Activated CD4-positive, alpha-beta T cell treated with anti-CD3 and anti-CD28 coated beads, Interleukin-2, amount 50 U/mL, for 4 hours (primary cell): ENCODE measurements at places on chromosomes 3 and 15.
A peak's percentile ranks its signal among the peaks of the same experiment; 100 is the strongest.

DNA sequence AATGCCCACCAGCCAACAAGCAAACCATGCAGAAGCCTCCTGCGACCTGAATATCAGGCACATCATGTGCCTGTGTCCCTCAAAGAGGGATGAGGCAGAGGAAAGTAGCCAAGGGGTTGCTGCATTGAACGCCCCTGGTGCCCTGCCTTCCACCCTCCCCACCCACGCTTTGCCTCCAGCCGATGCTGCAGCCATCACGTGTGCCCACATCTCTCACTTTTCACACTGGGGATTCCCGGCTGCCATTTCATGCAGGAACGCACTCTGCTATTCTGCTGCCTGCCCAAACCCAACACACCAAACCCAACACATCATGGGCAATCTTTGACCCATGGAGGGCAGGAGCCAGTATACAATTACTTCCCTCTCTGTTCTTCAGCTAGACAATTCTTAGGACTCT is 462.2 kb upstream of the PROK2 start:
- no peak for DNase-seq

- DNase-seq: no peak
Measured at GRCh38 chr3:177589911-177590381, 392.7 kb upstream of the TBL1XR1 start.

DNA sequence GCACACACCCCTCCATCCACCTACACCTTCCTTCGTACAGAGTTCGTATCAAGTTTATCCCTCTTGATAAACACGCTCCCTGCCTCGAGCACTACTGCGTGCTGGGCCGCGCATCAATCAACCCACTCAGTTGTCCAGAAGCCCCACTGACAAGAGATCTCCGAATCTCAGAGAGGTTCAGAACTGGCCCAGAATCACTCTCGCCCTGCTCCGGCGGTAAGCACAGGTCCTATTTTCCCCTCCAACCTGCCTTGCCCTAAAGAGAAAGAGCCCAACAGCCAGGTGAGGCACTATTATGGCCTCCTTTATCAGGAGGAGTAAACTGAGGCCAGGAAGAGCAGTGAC is 494 bp upstream of the NISCH start:
- DNase-seq: no peak

DNA sequence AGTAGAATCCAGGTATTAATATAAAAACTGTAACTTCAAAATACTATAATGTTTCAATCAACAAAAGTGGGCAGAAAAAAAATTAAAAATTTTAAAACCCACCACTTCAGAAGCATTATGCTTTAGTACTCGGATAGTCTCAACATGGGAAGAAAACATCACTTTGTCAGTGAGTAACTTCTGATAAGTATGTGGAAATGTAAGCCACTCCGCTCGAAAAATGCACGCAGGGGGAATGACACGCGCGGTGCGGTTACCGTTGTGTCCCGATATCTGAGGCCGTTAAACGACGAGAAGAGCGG is 656 bp downstream of the NGLY1 start:
- no peak for DNase-seq

DNA sequence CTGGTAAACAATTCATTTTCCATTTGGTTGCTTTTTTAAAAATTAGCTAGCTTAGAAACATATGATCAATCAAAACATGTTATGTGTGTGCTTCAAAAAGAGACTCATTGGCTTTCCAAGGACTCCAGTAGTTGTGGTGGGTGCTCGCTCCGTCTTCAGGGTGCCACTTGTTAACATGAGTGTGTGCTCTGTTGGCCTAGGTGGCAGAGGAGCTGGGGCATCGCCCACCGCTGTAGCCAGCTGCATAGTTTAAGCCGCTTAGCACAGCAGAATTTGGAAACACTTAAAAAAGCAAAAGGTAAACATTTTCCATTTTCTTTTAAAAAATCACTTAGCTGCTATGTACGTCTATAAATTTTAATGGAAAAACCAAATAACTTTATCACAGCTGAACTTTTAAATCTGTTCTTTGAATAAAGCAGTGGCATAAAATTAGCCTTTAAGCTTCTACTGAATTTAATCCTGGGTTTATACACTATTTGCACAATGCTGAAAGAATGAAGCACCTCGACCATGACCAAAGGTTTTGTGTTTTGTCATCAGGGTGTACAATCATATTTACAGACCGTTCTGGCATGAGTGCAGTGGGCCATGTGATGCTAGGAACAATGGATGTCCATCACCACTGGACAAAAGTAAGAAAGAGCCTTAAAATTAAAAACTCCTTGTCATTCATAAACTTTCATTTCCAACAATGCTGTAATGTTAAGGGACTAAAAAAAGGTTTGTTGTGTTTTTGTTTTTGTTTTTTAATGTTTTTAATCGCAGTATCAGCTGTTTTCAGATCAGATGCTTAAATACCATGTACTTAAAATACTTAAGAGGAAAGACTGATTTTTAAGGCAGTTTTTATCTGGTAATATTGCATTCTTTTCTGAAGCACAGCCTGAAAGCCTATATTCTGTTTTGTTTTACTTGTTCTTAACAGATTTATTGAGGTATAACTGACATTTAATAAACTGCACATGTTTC is 57.9 kb downstream of the TCAIM start:
- DNase-seq: no peak

- no peak for DNase-seq
Measured at GRCh38 chr15:29233566-29233965, 36.1 kb downstream of the NSMCE3 start.

DNA sequence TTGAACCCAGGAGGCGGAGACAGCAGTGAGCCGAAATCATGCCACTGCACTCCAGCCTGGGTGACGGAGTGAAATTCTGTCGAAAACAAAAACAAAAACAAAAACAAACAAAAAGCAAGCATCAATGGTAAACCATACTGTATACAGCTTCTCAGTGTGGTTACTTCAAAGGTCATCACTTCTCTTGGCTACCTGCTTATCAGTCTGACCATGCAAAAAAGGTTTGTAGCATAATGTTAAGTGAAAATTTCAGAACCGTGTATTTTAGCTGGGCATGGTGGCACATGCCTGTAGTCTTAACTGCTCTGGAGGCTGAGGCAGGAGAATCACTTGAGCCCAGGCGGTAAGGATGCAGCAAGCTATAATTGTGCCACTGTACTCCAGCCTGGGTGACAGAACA is 4.2 kb downstream of the UBXN7 start:
- no peak for DNase-seq

- DNase-seq: no peak
Measured at GRCh38 chr3:12193485-12194165, 34.9 kb upstream of the TIMP4 start.

GRCh38 chr3:194497799-194498575 is 11.2 kb upstream of the ATP13A3 start:
- DNase-seq: no peak

- peak; percentile 49 for DNase-seq
Measured at GRCh38 chr15:90219421-90220141, 14.2 kb downstream of the CIB1 start.

DNA sequence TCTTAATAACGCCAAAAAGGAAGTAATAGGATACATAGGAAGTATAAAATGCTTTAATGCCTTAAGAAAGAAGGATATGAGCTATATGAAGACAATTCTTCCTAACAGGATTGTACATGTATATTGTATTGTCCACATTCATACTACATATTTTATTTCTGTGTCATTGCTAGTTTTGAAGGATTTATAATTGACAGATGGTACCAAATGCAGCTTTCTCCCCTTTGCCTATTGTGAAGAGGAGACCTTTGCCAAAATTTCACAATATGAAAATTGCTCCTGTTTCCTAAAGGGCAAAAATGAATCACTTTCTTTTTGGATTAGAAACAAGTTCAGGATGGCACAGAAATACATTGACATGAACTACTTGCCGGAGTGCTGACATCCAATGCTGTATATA is 34.8 kb upstream of the EOMES start:
- DNase-seq: no peak

DNA sequence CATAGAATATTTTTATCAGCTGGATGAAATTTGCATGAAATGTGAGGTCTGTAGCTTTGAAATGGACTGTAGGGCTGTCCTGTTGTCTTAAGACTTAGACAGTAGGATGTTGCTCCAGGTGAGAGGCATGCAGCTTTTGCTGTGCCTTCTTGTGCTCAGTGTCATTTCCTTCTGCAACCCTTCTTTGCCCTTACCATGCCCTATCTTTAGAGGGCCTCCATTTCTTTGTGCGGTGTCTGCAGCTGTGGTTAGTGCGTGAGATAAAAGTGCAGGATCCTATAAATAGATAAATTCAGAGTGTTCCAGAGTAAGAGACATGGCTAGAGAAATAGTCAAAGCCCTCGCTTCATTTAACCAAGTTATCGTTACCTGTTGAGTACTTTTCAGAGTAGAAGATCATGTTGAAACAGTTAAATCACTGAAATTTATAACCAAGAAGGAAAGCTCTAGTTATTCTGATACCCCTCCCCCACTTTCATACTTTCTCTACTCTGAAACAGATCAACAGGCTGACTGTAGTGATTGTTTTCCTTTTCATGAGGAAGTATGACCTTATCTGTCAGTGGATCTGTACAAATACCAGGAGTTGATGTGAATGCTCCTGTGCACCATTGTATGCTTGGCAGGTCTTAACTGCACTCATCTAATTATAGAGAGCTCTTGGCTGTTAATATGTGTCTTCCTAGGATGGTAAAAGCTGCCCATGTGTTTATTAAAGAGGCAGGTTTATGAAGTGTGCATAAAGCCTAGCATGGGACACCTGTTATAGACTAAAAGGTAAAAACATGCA is 18.2 kb downstream of the EIF3J start:
- no peak for DNase-seq

DNA sequence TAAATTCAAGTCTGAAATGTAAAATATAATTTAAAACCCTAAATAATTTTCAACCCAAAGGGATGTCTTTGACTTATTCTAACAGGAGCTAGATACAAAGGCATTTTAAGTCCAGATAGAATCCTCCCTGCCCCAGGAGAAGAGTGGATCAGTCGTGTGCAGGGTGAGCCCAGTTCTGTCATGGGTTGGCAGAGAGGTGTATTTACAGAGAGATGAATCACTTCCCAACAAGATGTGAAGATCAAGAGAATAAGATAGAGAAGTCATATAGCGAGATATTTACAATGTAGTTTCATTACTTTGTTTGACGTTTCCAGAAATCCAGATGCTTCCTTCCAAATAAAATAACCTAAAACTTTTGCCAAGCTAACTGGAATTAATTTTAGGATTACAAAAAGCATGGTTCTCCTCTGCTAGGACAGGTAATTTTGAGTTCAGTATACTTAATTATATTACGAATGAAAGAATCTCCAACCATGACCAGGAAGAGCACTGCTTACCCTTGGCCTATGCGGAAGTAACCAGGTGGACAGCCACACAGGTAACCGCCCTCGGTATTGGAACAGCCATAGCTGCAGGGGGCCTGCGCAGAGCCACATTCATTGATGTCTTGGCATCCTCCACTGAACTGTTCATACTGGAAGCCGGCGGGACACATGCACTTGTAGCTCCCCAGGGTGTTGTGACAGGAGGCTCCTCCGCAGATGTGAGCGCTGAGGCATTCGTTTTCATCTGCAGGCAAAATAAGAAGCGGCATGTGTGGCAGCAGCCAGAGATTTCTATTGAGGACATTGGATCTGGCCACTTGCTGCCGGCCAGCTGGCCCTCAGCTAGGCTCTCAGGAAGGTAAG is 84.0 kb downstream of the DUT start:
- DNase-seq: no peak

DNA sequence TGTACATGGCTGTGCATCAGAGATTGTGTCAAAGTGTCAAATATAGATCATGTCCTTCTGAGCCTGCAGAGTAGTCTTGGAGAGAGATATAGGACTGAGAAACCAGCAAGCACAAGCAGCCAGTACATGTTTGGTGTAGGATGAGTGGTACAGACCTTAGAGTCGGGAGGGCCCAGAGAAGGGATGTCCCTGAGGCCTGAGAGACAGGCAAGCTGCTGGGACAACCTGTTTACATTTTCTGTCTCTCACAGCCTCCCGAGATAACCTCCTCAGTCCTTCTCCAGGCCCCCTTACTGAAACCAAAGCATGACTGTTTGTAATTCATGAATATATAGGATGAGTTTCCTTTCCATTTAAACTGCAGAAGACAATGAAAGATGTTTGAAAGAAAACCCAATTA is 182.4 kb upstream of the STT3B start:
- no peak for DNase-seq

GRCh38 chr3:156317462-156318074 is 197.2 kb downstream of the KCNAB1 start:
- no peak for DNase-seq

GRCh38 chr3:41575724-41576123 is 376.4 kb downstream of the CTNNB1 start:
- no peak for DNase-seq

- no peak for DNase-seq
Measured at GRCh38 chr3:4581498-4581897, 88.3 kb downstream of the ITPR1 start.

DNA sequence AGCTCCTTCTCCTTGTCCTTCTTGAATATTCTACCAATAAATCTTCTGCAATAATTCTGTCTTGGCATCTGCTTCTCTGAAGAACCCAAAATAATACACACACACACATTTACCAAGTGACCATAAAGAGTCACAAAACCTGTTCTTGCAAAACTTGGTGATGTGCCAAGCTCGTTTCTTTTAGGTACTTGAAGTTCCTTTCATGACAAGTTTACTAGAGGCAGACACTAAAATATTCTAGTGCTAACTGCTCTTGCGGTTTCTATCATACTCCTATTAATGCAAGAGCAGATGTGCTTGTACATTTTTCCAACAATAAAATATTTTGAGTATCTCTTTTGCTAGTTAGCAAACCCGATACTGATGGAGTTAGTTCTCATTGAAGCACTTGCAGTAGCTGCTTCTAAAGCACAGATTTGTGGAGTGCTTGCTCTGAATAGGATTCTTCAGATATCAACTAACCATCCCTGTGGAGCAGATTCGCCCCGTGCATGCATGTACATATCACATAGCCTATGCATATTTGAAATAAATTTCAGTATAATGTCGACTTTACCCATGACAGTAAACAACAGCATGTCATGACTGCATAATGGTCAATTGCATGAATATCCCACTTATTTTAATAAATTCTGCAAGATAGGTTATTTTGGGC is 23.2 kb downstream of the HHLA2 start:
- no peak for DNase-seq

DNA sequence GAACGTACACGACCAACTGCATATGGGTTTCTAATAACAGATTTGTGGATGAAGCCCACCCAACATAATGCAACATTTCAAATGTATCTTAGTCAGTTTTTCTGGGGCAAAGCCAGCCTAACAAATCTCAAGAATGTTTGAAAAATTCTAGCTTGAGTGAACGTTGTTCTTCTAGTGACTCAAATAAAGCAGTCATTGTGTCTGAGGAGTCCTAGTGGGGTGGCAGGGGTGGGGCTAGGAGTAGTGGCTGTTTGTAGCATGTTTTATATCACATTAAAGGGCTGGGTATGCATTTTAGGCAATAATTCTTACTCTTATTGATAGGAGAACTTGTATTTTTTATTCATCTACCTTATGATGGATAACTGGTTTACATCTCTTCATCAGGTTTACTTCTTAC is 6.0 kb downstream of the B3GNT5 start:
- no peak for DNase-seq
